ENCODE measurements at places on chromosomes 6 and 20. TPM values are rescaled to one million over a fixed set of nuclear protein-coding genes. Genes with fewer than 3 reads are reported as not detected.

The SLC17A2 gene
- total RNA-seq, result not detected

The ADGRB3 gene
- not detected for total RNA-seq

GRCh38 chr6:139407718-139408222 is 33.3 kb upstream of the CITED2 start:
- no peak overlapping the region for H3K27ac ChIP-seq
- no peak overlapping the region for H3K4me3 ChIP-seq
- peaks cover 13% of the 10 kb centered on the region for H3K4me1 ChIP-seq
- no peaks in the 10 kb centered on the region for H3K27me3 ChIP-seq
- no peaks in the 10 kb centered on the region for H3K36me3 ChIP-seq

DNA sequence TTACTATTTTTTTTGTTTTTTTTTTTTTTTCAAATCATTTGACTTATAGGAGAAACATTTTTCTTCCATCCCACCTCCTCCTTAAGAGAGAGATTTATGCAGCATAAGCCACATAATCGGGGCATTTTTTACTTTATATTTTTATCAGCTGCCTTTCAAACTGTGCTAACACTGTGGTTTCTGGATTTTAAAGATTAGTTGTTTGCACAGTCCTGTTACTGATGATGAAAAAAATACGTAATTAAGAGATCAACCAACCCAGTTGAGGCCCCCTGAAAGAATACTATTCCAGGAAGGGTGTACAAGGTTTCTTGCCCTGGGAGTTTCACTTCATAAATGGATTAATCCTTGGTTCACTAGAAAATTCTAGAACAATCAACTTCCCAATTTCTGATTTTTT is 68.3 kb downstream of the MMS22L start:
- no peaks in the 10 kb centered on the region for H3K4me1 ChIP-seq
- H3K27ac ChIP-seq, result no peak overlapping the region
- H3K36me3 ChIP-seq, result no peaks in the 10 kb centered on the region
- no peak overlapping the region for H3K4me3 ChIP-seq
- DNase-seq, result no peak

Data from IMR-90 (cell line).